ENCODE measurements at places on chromosomes 2 and 18.
A peak's percentile ranks its signal among the peaks of the same experiment; 100 is the strongest.

GRCh38 chr2:141027221-141027620 lies 1103.6 kb downstream of the LRP1B start:
- no peak for DNase-seq

GRCh38 chr2:38788306-38788705 lies 10.3 kb downstream of the GEMIN6 start:
- no peak for DNase-seq

- no peak for DNase-seq
Measured at GRCh38 chr2:217066510-217067270, 206.8 kb upstream of the TNP1 start.

- no peak for DNase-seq
Measured at GRCh38 chr2:181573140-181573736, 83.7 kb downstream of the CERKL start.

- DNase-seq, result no peak
Measured at GRCh38 chr2:95056461-95057459, 31.3 kb downstream of the MAL start.

DNA sequence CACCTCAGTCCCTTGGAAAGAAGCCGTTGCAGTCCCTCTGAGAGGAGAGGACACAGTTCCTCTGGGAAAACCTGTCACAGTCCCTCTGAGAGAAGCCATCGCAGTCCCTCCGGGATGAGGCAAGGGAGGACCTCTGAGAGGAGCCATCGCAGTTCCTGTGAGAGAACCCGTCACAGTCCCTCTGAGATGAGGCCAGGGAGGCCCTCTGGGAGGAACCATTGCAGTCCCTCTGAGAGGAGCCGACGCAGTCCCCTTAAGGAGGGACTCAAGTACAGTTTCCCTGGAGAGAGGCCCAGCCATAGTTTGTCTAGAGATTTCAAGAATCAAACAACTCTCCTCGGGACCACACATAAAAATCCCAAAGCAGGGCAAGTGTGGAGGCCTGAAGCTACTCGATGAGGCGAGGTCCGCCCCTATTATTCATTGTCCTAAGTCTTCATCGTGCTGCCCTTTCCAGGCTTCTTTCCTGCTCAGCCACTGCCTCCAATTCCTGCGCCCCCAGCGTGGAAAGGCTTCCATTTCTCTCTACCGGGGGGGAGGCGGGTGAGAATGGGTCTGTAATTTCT lies 630 bp upstream of the ZNF512 start:
- no peak for DNase-seq

GRCh38 chr2:134677856-134678756 lies 40.7 kb downstream of the TMEM163 start:
- DNase-seq, result no peak

GRCh38 chr2:63738019-63738418 lies 103.7 kb upstream of the UGP2 start:
- no peak for DNase-seq

DNA sequence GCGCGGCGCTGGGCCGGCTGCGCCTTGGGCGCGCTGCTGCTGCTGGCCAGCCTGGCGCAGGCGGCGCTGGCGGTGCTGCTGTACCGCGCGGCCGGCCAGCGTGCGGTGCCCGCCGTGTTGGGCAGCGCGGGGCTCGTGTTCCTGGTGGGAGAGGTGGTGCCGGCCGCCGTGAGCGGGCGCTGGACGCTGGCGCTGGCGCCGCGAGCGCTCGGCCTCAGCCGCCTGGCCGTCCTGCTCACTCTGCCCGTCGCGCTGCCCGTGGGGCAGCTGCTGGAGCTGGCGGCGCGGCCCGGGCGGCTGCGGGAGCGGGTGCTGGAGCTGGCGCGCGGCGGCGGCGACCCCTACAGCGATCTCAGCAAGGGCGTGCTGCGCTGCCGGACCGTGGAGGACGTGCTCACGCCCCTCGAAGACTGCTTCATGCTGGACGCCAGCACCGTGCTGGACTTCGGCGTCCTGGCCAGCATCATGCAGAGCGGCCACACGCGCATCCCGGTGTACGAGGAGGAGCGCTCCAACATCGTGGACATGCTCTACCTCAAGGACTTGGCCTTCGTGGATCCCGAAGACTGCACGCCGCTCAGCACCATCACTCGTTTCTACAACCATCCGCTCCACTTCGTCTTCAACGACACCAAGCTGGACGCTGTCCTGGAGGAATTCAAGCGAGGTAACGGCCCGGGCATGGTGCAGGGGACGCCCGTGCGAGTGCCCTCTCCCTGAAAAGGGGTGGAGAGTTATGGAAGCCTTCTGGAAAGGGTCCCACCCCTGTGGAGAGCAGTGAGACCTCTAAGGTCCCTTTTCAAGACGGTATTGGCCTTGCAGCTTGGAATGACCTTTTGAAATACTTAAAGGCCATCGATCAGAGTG lies 1.0 kb downstream of the CNNM3 start:
- no peak for DNase-seq

- no peak for DNase-seq
Measured at GRCh38 chr2:20074901-20075300, 23.5 kb upstream of the LAPTM4A start.

- no peak for DNase-seq
Measured at GRCh38 chr18:65498605-65499004, 252.2 kb upstream of the CDH7 start.

DNA sequence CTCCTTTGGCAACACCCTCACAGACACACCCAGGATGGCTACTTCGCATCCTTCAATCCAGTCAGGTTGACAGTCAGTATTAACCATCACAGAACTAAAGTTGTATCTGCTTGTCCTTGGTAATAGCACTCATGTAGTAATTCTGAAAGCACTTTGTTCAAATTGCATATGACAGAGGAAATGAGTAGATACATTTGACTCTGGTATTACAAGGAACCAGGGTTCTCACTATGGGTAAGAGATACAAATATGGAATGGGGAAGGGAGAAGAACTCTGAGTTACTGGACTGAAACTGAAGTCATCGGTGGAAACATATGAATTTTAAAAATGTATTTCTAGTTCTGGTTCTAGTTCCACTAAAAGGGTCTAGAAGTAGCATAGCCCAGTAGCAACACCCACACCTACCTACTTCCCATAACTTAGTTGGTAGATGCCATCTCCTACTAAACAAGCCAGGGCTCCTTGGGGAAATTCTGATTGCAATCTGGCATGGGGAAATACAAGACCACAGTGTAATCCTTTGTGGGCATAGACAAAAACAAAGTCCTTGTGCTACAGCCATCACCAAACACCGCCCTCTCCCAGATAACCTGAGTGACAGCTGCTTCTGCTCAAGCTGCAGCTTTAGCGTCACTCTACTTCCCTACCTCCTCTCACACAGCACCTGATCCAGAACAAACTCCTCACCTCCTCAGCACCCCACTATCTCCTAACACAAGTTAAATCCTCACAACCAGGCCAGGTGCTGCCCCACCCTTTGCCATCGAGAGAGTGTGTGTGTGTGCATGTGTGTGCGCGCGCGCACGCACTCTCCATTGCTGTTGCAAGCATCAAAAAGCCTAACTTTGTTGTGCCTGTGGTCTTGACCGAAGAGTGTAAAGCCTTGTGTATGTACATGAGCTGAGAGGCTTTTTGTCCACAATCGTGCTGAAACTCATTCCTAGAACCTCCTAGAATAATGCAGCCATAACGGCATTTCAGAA lies 31.4 kb upstream of the CD226 start:
- DNase-seq, result no peak

GRCh38 chr2:3110994-3111666 lies 266.5 kb downstream of the EIPR1 start:
- no peak for DNase-seq

GRCh38 chr18:9237981-9238380 lies 96.6 kb upstream of the TWSG1 start:
- no peak for DNase-seq

DNA sequence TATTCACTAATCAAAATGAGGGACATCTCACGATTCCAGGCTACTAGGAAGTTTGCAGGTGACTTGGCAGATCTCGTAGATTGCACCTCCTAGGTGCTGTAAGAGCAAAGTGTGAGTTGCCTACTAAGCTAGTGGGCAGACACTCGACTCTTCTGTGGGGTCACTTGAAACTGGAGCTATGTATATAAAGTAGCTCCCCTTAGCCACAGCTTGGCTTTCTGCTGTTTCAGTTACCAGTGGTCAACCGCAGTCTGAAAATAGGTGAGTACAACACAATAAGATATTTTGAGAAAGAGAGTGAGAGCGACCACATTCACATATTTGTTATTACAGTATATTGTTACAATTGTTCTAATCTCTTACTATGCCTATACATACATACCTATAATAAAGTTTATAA lies 23.3 kb downstream of the CTAGE1 start:
- DNase-seq, result no peak

- DNase-seq, result peak; percentile 57
Measured at GRCh38 chr18:58247363-58247834, 203.4 kb downstream of the NEDD4L start.

DNA sequence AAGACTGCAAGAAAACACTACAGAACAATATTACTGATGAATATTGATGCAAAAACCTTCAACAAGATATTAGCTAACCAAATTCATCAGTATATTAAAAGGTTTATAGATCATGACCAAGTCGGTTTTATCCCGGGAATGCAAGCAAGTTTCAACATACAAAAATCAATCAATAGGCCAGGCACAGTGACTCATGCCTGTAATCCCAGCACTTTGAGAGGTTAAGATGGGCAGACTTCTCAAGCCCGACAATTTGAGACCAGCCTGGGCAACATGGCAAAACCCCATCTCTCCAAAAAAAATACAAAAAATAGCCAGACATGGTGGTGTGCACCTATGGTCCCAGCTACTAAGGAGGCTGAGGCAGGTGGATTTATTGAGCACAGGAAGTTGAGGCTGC lies 82.9 kb downstream of the FSIP2 start:
- no peak for DNase-seq

DNA sequence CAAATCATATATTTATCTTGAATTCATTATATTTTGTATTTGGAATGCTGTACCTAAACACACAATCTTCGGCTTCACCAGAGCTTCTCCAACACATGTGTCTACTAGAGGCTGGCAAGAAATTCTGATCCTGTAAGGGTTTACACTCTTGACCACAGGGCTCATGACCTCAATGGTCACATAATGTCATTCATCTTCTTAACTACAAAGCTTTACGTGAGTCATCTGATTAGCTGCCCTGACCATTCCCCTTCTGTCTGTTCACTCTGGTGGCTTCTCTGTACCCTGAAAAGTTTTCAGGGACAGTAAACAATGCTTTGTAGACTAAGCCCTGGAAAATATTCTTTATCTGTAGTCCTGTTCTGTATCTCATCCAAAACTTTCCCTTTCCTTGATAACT lies 423.9 kb downstream of the CMPK2 start:
- DNase-seq, result no peak

- DNase-seq, result no peak
Measured at GRCh38 chr2:64283006-64283570, 138.9 kb upstream of the PELI1 start.

DNA sequence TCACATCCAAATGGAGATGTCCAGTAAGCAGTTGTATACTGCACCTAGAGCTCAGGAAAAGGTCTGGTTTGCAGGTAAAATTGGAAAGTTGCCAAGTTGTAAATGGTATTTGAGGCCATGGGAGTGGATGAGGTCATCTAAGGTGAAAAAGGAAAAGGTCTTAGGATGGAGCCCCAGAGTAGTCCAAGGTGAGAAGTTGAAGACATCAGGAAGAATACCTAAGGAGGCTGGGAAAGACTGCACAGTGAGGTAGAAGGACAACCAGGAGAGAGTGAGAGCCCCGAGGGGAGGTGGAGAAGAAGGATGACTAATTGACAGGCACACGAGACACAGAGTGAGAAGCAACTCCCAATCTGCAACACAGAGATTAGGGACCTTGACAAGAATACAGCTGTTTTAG lies 10.7 kb downstream of the DPP4 start:
- no peak for DNase-seq

- DNase-seq, result no peak
Measured at GRCh38 chr2:224904381-224904780, 137.9 kb downstream of the DOCK10 start.

DNA sequence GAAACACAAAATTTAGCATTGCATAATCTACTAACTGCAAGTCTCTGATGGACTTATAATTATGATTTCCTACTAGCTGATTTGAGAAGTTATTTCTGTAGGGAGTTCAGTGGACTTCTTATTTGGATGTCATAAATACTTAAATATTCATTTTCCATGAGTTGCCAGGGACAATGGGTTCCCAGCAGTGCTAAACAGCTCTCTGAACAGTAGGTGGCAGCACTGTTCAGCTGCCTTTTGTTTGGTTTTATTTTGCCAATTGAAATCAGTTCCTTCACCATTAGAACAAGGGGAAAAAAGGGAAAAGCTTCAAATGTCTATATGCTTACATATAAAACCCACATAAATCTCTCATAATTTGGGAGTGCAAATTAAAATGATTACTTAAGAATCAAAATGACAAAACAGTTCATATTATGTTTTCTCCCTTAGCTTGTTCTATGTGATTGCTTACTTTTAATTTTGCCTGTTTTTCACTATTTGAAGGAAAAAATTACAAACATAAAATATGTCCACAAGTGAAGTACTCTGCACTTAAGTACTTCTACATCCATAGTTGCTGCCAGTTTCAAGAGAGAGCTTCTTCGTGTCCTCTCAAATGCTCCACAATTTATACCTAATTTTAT lies 898.9 kb downstream of the CPS1 start:
- peak; percentile 47 for DNase-seq

- no peak for DNase-seq
Measured at GRCh38 chr18:59517446-59518165, 158.5 kb upstream of the LMAN1 start.

- no peak for DNase-seq
Measured at GRCh38 chr2:219020604-219021365, 20.5 kb downstream of the CFAP65 start.

DNA sequence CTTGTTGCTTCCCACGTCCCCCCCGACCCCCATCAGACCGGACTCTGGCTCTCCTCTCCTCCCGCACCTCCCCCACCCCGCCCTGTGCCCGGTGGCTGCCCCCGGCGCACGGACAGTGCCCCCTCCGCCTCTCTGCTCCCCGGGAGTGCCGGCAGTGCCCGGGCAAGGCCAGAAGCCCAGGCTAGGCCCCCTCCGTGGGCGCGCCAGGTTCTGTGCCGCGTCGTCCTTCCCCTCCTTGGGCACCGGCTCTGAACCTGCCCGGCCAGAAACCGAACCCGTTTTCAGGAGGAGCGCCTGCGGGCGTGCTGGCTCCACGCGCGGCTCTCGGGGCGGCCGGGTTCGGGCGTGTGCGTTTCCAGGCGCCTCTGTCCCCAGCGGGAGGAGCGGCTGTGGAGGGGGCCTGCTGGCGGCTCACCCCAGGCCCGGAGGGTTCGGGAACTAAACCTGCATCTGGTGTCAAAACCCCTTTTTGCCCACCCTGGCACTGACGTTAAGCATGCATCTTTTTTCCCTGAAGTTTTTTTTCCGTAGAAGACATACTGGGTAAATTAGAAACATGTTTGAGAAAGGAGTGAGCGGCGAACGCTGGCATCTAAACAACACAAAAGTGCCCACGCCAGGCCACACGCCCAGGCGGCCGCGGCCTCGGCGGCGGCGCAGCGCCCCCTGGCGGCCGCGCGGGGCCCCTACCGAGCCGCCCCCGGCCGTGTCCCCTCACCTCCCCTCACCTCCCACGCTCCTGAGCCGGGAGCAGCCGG lies 123.9 kb upstream of the SLC1A4 start:
- peak; percentile 53 for DNase-seq

GRCh38 chr2:212554233-212554632 lies 15.6 kb upstream of the ERBB4 start:
- no peak for DNase-seq

- no peak for DNase-seq
Measured at GRCh38 chr2:54925022-54925421, 125.2 kb downstream of the RTN4 start.
